ENCODE measurements at places on chromosomes 5 and 9.

GRCh38 chr5:109454731-109455505, 45.1 kb upstream of the PJA2 start:
- DNase-seq: no peak

GRCh38 chr5:39578887-39579497, 154.2 kb upstream of the DAB2 start:
- no peak for DNase-seq

DNA sequence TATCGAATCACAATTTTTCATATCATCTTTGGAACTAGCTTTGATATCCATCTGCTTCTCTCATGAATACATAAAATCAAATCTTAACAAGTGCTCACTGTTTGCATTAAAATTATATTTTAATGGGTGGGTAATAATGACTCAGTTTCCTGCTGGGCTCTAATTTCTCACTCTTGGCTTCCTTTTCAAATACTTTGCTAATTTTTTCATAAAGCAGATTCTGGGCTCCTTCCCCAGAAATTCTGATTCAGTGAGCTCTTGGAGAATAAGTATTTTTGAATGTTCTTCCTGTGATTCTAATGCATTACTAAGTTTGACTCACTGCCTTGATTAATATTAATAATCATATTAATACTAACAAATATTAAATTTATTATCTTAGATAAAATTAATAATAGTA, 48.9 kb downstream of the YIPF5 start:
- DNase-seq: no peak

DNA sequence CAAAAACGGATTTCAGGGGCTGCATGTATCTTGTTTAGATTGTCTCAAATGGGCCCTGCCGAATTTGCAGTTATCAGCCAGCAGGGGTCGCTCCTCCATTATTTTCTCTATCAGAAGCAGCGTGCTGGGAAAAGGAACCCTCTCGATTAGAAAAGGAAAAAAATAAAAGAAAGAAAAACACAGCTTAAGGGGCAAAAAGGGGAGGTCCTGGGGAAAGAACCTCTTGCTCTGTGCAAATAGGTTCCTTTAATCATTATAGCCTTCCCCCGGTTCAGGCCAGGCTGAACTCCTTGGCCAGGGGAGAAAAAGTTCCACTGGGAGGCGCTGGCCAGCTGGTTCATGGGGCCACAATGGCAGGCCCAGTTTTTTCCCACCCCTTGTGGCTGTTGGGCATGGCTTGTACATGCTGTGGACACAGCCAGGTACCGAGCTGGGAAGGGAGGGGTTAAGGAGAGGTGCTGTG, 25.0 kb upstream of the CAPSL start:
- DNase-seq: peak; percentile 6

GRCh38 chr5:96577909-96578308, 84.3 kb upstream of the CAST start:
- DNase-seq: no peak

GRCh38 chr5:72847439-72847838, 31.0 kb downstream of the TNPO1 start:
- no peak for DNase-seq

GRCh38 chr9:129595903-129596540, 24.9 kb downstream of the C9orf50 start:
- no peak for DNase-seq

- DNase-seq: no peak
Measured at GRCh38 chr9:113343732-113344231, 3.7 kb upstream of the WDR31 start.

- no peak for DNase-seq
Measured at GRCh38 chr5:154683101-154683880, 71.9 kb upstream of the LARP1 start.

GRCh38 chr5:130198927-130199326, 294.7 kb downstream of the CHSY3 start:
- peak; percentile 39 for DNase-seq

DNA sequence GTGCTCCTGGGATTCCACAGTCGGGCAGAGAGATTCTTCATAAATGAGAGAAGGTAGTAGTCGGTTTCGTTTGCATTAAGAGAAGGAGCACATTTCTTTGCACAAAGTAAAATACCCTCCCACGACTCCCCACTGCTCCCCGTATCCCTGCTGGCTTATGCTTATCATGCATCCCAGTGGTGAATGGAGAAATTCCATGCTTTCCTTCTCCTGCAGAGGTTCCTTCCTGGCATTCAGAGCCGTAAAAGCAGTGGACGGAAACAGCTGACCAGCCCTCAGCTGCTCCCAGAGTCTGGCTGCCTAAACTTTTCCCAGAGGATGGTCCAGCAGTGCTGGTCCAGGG, 93.1 kb downstream of the C9orf152 start:
- no peak for DNase-seq

- peak; percentile 12 for DNase-seq
Measured at GRCh38 chr9:72149231-72149975, at the start of gene GDA. Gene GDA (plus strand): TSS chr9:72149440. CDS start chr9:72149560, 120 bp downstream.

DNA sequence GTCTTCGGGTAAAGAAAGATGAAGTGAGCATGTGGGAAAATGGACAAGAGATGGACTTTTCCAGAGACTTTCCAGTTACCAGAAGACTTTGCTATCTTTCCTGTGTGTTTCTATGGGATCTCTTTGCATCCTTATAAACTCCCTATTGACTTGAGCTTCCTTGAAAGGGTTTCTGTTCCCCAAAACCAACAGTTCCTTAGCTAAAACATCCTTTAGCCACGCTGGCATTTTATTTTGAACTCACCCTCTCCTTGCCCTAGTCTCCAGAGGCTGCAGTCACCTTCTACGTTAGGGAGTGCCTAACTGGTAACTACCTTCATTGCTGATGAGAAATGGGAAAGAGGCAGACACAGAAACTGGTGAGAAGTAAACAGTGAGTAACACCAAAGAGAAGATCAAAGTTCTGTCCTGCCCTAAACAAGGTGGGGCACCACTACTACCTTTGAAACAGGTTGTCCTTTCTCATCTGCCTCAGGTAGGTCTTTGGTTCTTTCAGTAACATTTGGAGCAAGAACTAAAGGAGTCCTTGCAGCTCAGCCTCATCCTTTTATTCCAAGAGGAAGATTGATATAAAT, 402.9 kb downstream of the ENC1 start:
- DNase-seq: no peak

- DNase-seq: no peak
Measured at GRCh38 chr5:180133060-180133459, 61.5 kb upstream of the RNF130 start.

DNA sequence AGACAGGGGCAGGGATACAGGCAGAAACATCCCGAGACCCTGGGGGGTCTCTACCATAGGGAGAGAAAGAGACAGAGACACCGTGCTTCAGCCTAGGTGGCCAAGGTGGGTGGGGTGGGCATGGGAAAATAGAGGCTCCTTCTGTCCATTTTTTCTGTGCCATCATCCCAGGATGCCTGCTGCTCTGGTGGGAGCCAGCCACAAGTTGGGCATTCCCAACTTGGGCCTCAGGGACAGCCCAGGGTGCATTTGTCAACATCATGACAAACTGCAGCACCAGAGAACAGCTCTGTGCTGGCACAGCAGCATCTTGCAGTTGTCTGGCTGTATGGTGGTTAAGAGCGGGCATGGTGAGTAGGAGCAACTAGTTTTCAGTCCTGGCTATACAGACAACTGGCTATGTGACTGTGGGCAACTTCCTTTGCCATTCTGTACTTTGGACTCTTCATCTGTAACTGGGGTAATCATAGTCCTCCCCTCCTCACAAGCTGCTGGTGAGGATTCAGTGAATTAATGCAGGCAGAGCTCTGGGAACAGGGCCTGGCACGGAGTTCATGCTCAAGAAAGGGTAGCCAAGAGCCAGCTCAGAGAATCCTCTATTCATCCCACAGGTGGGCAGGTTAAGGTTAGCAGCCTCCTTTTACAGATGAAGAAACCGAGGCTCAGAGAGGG, 100.4 kb downstream of the RGS3 start:
- no peak for DNase-seq

- DNase-seq: no peak
Measured at GRCh38 chr9:128580731-128581130, 28.3 kb downstream of the SPTAN1 start.

DNA sequence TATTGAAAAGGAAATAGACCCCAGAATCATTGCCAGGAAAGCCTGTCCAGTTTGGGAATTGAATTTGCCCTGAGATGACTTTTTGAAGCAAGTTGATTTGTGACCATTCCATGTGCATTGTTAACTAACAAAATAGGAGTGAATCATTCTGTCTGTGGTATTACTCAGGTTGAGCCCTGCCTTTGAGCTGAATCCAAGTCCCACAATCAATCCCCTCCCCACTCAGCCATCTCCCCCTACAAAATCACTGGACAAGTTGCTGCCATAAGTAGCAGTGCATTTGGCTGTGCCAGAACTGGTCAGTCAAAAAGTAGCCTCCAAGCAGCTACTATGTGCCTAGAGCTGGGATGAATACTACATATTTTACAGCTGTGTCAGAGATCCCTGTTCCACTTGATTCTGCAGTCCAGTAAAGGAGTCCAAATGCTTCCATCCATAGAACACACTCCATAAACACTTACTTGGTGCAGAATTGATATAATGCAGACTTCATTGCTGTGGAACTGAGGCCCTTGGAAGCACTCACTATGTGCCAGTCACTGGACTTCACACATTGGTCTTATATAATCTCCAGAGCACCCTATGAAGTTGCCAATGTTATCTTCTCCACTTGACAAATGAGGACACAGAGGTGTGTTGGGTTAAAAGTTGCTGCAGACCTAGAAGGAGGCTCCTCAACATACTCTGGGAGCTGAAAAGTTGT, 96.1 kb downstream of the ZNF462 start:
- no peak for DNase-seq

DNA sequence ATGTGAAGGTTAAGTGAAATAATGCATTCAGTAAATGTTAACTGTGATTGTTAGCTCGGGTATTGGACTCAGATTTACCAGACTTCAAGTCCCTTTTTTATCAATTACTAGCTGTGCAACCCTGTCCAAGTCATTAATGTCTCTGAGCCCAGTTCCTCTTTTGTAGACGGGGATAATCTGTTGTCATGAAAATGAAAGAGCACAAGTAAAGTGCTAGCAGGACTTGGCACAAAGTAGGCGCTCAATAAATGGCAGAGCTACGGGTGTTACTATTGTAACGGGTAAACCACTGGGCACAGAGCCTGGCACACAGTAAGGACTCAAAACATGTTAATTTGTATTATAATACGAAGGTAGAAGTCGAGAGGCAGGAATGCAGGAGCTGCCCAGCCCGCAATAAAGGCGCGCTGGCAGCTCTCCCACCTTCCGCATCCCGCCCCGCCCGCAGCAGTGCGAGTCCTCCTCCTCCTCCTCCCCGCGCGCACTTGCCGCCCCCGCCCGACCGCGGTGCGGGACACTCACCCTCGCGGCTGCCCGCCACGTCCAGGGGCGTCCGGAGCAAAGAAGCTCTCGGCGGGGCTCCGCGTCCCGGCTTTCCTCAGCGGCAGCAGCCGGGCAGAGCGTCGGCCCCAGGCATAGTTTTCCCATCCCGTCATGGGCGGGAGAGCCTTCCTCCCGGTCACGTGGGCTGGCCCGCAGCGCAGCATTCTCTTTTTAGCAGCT, at the start of gene C1QTNF2:
Gene C1QTNF2 (minus strand): TSS at position 637 of the 723 bp plus-strand sequence. CDS start 15,615 bp downstream, outside the sequence.
- peak; percentile 59 for DNase-seq

GRCh38 chr5:4720831-4721230, 419.3 kb upstream of the ADAMTS16 start:
- no peak for DNase-seq

DNA sequence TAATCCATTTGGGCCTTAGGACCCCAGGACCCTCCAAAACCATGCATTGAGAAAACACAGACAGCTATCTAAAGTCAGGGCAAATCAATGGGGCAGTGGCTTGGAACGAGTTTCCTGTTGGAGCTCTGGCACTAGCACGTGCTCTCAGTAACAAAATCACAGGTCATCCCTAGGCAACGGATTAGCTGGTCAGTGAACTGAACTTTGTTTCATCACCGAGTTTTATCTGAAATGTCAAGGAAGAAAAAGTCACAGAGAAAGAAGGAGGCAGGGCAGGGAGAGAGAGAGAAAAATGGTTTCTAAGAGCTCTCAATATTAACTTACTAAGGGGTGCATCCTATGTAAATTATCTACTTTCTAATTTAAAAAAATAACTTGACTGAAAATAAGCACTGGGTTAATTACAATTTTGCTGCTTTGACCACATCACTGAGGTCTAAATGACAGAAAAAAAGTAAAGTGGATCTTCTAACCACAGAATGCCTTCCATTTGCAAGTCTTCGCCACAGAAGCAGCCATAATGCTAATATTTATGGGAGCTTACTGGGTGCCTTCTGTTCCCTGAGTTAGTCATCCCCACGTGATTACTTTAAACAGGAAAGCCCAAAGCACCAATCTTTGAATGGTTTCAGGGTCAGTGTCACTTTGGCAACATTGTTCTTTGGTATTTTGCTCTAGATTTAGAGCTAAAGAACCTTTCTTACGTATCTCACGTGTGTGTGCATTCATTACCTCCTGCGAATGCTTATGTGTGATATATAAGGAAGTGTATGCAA, 503.9 kb downstream of the RASEF start:
- DNase-seq: no peak

DNA sequence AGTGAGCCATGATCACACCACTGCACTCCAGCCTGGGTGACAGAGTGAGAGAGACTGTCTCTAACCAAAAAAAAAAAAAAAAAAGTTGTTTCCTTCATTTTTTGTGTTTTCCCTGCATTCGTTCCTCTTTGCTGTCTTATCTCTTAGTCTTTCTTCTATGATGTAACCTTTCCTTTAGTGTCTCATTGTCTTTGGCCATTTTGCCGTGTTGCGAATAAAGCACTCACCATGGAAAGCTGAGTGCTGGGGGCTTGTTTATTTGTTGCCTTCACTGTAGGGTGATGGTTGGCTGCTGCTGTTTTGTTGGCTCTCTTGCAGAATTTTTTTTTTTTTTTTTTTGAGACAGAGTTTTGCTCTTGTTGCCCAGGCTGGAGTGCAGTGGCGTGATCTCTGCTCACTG, 7.7 kb downstream of the EHMT1 start:
- DNase-seq: no peak

GRCh38 chr9:37939575-37940095, 35.7 kb upstream of the SLC25A51 start:
- DNase-seq: no peak

GRCh38 chr5:88487066-88487465, 218.4 kb upstream of the TMEM161B start:
- DNase-seq: no peak

GRCh38 chr5:17360879-17361278, 137.2 kb upstream of the TAF11L2 start:
- DNase-seq: no peak

DNA sequence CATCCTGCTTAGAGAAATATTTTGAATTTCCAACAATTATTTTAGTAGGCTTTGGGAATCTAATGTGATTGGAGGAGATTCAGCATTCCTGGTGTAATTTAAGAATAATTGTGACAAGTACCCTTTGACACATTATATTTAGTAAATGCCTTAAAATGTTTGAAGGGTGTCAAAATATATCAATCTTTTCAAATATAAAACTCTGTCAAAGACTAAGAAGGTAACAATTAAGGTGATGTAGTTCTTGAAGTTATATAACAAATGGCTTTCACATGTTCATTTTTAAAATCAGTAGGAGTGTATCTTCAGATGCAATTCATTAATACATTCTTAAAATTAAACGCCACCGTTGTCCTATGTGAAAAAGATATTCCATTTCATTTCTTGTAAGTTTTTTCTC, 1977.1 kb upstream of the CDH9 start:
- no peak for DNase-seq

- no peak for DNase-seq
Measured at GRCh38 chr5:126056851-126057622, 366.2 kb upstream of the GRAMD2B start.
